GM12878 (cell line): ENCODE measurements at places on chromosomes 7 and 10. TPM values are rescaled to one million over a fixed set of nuclear protein-coding genes. Genes with fewer than 3 reads are reported as not detected.

DNA sequence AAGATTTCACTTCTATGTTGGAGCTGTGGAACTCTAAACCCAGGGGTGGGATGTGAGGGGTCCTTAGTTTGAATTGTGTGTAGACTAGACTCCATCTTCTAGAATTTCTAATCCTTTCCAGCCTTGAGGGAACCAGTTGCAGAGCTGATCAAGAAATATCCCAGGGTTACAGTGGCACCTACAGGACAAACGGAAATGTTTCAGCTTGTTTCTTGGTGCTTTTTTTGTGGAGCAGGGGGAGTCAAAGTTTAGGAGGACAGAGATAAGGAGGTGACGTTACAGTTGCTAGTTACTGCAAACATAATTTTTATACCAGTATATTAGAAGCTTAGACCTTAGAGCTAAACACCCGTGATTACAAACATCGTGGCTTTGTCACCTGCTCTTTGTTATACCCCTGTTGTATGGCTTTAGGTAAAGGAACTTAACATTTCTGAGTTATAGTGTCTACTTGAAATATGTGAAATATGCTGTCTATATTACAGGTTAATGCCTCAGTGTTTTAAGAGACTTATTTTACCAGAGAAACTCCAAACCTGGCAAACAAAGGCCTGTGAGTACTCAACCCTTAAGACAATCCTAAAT, 84.5 kb upstream of the DYNC1I1 start:
- DNase-seq = no peak

GRCh38 chr7:149733131-149733923, 40.1 kb downstream of the ZNF467 start:
- no peak for DNase-seq

DNA sequence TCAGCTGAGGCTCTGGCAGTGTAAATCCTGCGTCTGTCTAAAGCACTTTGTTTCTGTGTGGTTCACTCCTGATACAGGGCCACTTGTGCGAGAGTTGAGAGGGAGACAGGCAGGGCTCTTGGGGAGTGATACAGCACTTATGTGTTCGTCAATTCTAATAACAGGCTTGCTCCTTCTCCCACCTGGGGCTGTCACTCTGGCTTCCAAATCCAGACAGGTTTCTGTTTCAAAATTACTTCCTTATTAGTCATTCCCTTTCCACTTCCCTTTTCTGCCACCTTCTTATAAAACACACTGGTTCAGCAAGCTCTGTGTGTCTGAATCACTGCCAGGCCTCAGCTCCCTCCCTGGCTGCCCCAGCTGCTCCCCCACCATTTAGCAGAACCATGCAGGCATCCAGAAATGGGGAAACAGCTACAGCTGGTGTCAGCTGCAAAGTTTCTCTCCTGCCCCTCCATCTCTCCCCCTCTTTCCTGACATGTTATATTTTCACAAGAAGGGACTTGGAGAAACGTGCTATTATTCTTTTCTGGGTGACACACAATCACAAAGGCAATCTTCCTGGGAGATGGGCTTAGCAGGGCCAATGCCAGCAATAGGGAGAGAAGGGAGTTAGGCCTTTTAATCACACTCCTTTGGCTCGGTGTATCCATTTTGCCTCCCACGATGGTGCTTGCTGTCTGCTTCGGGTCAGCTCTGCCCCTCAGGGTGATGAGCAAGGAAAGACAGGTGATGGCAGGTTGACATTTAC, 58.4 kb upstream of the ZNRF2 start:
- peak; percentile 79 for DNase-seq

- no peak for DNase-seq
Observed at GRCh38 chr7:108576116-108576515, 6.4 kb downstream of the DNAJB9 start.

DNA sequence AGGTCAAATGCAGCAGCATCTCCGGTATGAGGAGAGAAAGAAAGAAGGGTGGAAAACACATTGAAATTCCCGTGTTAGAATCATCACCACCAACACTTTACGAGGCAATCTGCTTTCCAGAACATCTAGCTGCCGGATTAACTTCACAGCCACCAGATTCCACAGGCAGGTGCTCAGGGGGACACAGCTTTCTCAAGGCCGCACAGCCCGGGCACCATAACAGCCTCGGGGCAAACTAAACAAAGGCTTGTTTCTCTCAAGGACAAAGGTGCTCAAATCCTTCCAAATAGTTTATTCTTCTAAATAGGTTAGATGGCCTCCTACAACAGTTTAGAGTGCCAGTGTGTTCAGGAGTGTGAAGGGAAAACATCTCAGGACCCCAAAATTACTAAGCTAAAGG, 156.3 kb downstream of the DIP2C start:
- DNase-seq = no peak

DNA sequence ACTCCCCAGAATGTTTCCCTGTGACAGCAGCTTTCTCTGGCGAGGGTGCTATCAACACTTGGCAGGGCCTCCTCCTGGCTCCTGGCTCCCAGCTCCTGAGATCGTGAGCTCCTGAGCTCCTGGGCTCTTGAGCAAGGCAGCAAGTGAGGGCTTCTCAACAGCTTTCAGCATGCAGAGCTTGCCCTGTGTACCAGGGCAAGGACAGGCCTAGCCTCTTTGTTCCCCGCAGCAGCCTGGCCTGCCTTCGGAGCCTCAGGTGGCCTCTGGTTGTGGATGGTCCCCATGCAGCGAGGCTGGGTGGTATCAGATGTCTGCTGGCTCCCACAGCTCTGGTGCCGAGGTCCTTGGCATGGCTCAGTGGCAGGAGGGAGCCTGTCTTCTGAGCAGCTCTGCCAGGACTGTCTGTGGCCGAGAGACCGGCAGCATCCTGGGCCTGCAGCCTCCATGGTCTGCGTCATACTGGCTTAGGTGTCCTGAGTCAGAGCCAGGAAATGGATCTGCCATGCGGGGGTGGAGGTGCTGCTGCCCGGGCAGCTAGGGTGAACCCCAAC, 44.2 kb downstream of the ZMIZ1 start:
- no peak for DNase-seq

DNA sequence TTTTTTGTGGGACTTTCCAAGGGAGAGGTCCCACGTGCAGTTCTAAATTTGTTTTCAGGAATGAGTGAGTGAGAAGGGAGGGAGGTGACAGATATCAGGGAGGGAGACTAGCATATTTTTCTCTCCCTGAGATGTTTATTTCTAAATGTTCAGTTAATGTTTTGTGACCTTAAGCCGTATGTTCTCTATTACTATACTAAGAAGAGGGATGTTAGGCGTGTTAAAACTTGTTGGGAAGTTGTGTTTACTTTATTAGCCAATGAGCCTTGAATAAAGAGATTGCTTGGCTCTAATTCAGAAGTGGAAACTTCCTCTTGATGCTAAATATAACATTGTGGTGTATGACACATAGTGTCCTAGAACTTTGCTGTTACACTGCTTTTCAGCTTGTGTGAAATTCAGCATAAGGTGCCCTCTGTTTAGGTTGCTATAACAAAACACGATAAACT, 37.3 kb downstream of the DNAH11 start:
- peak; percentile 23 for DNase-seq

GRCh38 chr7:40870108-40870507, 735.3 kb downstream of the SUGCT start:
- DNase-seq = no peak

DNA sequence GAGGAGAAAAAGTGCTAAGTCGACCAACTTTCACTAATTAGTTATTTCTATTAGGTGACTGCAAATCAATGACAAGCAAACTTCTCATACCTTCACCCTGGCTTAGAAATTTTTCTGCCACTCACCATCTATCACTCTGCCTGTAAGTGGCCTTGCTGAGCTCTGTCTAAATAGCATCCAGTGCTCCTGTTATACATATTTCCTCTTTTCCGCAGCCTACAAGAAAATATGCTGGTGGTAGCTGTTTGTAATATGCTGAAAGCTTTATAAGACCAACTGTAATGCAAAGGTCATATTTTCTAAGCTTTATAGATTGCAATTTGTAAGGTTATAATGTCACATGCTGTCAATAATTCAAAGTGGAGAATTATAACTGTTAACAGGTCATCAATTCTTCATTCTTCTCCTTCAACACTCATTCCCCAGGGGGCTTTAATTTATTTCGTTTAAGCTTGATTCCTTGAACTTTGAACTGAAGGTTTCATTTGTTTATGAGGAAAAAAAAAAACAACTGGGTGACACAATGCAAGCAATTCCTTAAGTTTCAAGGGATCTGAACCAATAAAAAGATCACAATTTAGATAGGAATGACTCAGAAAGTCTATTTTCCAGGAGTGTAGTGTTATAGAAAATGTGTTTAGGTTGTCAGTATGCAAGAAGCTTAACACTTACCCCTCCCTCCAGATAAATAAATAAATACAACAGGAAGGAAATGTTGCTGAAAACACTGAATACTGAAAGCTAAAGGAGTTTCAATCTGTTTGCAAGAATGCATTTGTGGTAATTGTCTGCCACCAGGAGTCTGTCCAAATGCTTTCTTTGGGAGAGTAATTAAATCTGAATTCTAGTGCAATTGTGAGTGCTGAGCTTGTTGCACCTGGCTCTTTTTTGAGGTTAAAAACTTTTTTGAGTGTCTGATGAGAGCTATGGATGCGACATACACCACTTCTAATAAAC, 183.7 kb downstream of the SORCS1 start:
- DNase-seq = peak; percentile 33

- DNase-seq = no peak
Observed at GRCh38 chr7:115009139-115009538, 87.2 kb downstream of the MDFIC start.

DNA sequence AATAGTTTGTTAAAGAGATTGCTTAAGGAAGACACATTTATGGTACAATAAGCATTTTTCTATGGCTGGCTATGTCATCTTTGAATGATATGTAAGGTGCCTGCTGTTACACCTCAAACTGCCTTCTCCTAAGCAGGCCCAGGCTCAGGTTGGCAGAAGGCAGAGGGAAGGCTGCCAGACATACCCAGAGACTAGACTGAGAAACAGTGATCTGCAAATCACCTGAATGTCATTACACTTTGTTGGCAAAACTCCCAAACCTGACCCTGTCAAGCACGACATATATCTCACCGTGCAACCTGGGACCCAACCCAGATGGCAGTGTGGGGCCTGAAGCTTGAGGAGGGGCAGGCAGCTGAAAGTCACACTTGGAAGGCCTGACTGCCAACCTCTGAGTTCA, 136.6 kb upstream of the TARP start:
- no peak for DNase-seq

GRCh38 chr7:44145479-44145968, 4.4 kb upstream of the MYL7 start:
- DNase-seq = no peak

DNA sequence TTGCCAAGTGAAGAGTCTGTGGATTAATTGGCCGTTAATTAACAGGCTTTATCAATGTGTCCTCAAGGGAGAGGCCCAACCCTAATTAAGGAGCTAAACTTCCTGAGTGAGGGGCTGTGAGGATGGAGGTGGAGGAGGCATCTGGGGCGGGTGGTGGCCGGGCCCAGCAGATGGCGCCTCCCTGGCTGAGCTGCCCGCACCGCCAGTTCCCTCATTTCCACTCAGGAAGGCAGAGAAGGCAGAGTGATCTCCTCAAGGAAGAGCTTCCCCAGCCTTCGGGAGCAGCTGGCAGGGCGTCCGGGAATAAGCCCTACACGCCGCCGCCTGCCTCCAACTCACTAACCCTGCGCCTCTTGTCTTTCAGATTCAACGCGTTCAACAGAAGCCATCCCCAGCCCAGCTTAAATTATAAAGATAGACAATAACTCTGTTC, 112.2 kb downstream of the CYTH3 start:
- no peak for DNase-seq

DNA sequence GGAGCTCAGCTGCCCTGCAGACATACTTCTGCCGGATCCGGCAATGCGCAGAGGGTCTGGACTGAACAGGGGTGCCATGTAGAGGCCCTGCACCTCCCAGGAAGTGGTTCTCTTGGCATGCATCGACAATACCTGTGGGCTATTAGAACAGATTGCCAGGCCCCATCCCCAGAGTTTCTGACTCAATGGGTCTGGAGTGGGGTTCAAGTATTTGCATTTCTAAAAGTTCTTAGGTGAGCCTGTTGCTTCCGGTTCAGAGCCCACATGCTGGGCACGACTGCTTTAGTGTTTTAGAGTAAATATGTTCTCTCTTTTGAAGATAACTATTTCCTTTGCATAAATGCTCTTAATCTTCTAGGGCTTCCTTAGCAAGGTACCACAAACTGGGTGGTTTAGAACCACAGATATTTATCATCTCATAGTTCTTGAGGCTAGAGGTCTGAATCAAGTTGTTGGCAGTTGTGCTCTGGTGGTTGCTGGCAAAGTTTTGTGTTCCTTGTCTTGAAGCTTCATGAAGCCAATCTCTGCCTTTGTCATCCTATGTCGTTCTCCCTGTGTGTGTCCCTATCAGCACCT, 435.5 kb downstream of the TCERG1L start:
- DNase-seq = no peak

DNA sequence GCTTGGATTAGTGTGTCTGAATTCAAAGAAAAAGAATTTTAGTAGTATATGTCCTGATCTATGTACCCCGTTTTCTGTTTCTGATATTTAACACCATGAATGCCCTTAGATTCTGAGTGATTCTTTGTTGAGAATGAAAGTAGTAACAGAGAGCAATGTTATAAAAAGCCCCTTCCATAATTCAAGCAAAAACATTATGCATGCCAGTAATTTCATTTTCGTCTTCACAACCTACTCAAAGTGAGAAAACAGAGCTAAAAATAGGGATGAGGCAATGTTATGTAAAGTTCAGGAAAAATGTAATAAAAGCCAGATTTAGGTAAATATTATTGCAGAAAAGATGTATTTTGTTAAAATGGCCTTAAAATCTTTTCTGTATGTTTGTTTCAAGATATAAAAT, 28.1 kb downstream of the PTPRZ1 start:
- no peak for DNase-seq

DNA sequence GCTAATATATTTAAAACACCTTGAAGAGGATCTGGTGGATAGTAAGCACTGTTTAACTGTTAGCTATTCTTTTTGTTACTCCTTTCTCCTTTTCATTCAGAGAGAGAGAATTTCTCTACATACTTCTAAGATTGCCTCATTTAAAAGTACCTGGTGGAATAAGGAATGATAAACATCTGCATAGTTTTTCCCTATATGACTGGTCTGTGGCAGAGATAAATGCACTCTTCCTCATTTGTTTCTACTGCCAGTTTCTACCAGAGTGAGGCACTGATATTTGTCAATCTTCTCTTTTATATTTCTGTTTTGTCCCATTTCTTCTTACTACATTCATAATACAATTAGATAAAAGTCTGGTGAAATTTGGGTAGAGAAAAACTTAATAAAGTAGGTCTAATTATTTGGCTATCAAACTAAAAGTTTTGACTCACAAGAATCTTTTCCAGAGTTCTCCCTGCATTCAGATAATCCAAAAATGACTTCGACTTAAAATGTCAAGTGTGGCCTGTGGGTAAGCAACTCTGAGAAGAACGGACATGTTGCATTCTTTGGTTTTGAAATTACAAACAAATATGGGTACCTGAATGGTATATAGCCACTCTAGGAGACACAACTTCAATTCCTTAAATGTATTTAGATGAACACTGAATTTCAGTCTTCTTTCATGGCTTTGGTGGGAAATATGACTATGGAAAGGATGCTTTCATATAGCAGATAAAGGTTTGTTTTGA, 38.8 kb downstream of the RNLS start:
- no peak for DNase-seq

The PTPN12 gene
- polyA plus RNA-seq = 6.6 and 7.1 TPM in 2 replicates

The DKK1 gene
- polyA plus RNA-seq = 0.08 and 0.12 TPM in 2 replicates
